ENCODE measurements at places on chromosomes 7 and 10.

- no peaks in the 10 kb centered on the region for H3K4me1 ChIP-seq
- H3K27me3 ChIP-seq: no peaks in the 10 kb centered on the region
- no peak overlapping the region for H3K27ac ChIP-seq
- no peaks in the 10 kb centered on the region for H3K36me3 ChIP-seq
Observed at GRCh38 chr7:28458732-28459131, 46.4 kb downstream of the CREB5 start.

GRCh38 chr7:15584575-15584974 lies 22.8 kb upstream of the AGMO start:
- H3K4me3 ChIP-seq: no peak overlapping the region
- H3K27me3 ChIP-seq: no peaks in the 10 kb centered on the region
- no peaks in the 10 kb centered on the region for H3K36me3 ChIP-seq
- H3K4me1 ChIP-seq: no peaks in the 10 kb centered on the region
- no peak overlapping the region for H3K27ac ChIP-seq
- no peak for DNase-seq

DNA sequence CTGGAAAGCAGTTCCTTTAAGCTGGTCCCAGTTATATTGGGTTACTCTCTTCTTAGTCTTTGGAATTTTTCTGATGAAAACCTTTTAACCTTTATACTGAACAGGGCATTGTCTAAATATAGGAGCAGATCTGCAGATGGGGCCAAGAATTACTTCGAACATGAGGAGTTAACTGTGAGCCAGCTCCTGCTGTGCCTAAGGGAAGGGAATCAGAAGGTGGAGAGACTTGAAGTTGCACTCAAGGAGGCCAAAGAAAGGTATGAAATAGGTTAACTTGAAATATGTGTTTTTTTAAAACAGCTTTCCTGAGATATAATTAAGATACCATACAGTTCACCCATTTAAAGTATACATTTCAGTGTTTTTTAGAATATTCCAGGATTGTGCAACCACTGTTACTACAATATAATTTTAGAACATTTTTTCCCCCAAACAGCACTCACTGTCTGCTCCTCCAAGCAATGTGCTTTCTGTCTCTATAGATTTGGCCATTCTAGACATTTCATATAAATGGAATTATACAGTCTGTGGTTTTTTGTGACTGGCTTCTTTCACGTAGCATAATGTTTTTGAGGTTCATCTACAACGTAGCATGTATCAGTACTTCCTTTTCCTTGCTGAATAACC lies 18.9 kb downstream of the OPTN start:
- H3K27me3 ChIP-seq: no peaks in the 10 kb centered on the region
- H3K27ac ChIP-seq: no peak overlapping the region
- no peak for DNase-seq

DNA sequence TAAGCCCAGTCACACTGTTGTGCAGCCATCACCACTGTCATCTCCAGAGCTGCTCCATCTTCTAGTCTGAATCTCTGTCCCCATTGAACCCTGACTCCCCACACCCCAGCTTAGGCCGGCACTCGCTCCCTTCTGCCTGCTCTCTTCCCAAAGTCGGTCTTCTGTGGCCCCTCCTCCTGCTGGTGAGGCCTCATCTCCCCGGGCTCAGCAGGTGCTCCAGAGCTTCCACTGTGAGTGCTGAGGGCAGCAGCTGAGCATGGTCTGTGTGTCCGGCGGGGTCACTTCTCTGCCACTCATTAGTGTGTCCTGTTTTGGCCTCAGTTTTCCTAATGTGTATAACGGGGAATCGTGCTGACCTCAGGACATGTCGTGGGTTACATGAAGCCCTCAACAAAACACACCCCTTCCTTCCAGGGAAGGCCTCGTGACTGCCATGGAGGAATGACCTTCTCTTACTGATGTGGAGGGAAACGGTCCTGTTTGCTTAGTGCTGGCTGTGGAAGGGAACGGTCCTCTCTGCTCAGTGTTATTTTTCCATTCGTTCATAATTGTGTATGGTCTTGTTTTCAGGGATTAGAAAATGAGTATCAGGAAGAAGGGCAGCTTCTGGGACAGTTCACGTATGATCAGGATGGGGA lies 4.3 kb upstream of the GET4 start:
- H3K36me3 ChIP-seq: peaks cover 2% of the 10 kb centered on the region
- no peaks in the 10 kb centered on the region for H3K4me1 ChIP-seq
- no peaks in the 10 kb centered on the region for H3K27me3 ChIP-seq
- DNase-seq: no peak

GRCh38 chr10:117663750-117664149 lies 121.2 kb downstream of the EMX2 start:
- no peak overlapping the region for H3K4me3 ChIP-seq
- no peak overlapping the region for H3K27ac ChIP-seq
- no peaks in the 10 kb centered on the region for H3K27me3 ChIP-seq
- DNase-seq: no peak

GRCh38 chr10:29681676-29682448 lies 47.1 kb upstream of the SVIL start:
- no peaks in the 10 kb centered on the region for H3K36me3 ChIP-seq
- no peaks in the 10 kb centered on the region for H3K4me1 ChIP-seq
- DNase-seq: no peak
- H3K4me3 ChIP-seq: no peak overlapping the region

DNA sequence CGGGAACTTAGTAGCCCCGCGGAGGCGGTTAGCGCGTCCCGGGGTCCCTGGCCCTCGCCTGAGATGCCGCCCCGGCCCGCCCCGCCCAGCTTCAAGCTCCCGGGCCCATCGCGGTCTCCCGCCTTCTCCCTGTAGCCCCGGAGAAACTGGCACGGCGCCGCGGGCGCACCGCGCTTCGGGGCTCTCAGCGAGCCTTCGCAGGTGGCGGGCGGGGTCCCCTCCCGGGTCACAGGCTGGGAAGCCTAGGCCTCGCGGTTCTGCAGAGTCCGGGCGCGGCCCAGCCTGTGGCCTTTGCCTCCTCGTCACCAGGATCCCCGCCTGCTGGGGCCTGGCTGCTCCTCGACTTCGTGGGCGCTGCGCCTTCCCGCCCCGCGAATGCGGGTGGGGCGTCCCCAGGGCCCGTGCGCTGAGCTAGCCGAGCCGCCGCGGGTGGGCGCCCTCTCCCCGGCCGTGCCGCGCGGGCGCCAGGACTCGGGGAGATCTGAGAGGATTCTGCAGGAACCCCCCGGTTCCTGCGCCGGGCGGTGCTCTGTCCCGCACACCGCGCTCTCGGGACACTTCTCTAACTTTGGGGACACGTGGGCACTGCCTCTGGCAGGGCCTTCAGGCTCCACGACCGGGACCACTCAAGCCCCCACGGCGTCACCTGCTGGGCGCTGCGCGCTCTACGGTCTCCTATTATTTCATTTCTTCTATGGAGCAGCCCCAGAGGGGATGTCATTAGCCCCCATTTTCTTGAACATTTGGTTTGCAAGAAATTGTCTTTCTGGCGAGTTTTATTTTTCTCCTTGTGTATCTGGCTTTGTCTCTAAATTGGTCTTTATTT lies 682 bp upstream of the RGS10 start:
- peak overlapping the region; percentile 54 for H3K4me3 ChIP-seq
- H3K27me3 ChIP-seq: no peaks in the 10 kb centered on the region
- H3K36me3 ChIP-seq: no peaks in the 10 kb centered on the region
- H3K27ac ChIP-seq: no peak overlapping the region

GRCh38 chr10:78915190-78915518 lies 153.6 kb upstream of the ZMIZ1 start:
- H3K4me1 ChIP-seq: peaks cover 14% of the 10 kb centered on the region
- H3K36me3 ChIP-seq: no peaks in the 10 kb centered on the region
- H3K27me3 ChIP-seq: no peaks in the 10 kb centered on the region
- no peak overlapping the region for H3K27ac ChIP-seq

DNA sequence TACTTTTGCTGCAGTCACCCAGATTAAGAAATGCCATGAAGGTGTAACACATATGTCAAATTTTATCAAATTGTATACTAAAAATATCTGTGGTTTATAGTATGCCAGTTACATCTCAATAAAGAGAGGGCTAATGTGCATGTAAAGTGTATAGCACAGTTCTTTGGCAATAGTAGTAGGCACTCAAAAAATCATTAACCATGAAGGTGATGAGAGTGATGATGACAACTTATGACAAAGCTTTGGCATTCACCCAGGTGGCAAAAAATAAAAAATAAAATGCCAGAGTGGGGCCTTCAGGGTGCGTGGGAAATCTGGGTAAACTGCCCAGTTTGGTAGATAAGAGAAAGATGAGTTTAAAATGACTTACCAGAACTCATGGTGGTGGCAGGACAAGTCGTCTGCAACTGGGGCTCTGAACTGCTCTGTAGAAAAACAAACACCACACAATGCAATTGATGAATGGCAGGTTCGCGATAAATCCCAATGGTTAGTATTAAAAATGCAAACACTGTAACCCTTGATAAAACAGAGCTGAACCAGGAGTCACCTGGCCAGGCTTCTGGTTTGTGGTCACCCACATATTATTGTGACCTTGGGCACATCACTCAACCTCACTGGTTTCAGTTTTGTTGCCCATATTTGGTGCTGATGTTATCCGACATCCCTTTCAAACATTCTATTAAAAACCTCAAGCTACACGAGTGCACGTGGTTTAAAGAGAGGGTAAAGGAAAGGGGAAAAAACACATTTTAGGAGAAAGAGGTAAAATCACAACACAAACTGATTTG lies 120.2 kb downstream of the SORBS1 start:
- H3K4me3 ChIP-seq: no peak overlapping the region
- H3K4me1 ChIP-seq: no peaks in the 10 kb centered on the region
- no peak for DNase-seq

DNA sequence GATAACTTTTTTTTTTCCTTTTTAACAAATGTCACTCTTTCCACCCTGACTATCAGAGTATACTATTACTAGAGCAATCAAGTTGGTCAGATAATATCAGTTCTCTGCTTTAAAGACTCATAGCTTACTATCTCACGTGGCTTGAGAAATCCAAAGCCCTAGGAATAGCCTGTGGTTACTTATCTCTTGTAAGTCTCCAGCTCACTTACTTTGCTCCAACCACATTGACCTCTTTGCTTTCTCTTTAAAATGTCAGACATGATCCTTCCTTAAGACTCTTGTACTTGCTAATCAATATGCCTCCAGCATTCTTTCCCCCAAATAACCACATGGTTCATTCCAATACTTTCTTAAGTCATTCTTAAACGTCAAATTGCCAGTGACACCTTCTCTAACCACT lies 1292.2 kb downstream of the REEP3 start:
- no peak overlapping the region for H3K4me3 ChIP-seq
- no peak overlapping the region for H3K27ac ChIP-seq
- no peak for DNase-seq
- no peaks in the 10 kb centered on the region for H3K36me3 ChIP-seq
- H3K4me1 ChIP-seq: no peaks in the 10 kb centered on the region

- H3K36me3 ChIP-seq: no peaks in the 10 kb centered on the region
- H3K27me3 ChIP-seq: no peaks in the 10 kb centered on the region
- peak overlapping the region; percentile 56 for H3K4me3 ChIP-seq
- H3K27ac ChIP-seq: no peak overlapping the region
Observed at GRCh38 chr10:101121654-101122031, 9.5 kb upstream of the TLX1 start.

- peak overlapping the region; percentile 76 for H3K27ac ChIP-seq
- H3K27me3 ChIP-seq: no peaks in the 10 kb centered on the region
- H3K36me3 ChIP-seq: no peaks in the 10 kb centered on the region
- peak; percentile 96 for DNase-seq
- no peak overlapping the region for H3K4me3 ChIP-seq
Observed at GRCh38 chr10:79149662-79150443, 81.1 kb downstream of the ZMIZ1 start.

- no peak for DNase-seq
- H3K36me3 ChIP-seq: no peaks in the 10 kb centered on the region
- no peaks in the 10 kb centered on the region for H3K4me1 ChIP-seq
Observed at GRCh38 chr10:79005126-79005810, 63.5 kb upstream of the ZMIZ1 start.

DNA sequence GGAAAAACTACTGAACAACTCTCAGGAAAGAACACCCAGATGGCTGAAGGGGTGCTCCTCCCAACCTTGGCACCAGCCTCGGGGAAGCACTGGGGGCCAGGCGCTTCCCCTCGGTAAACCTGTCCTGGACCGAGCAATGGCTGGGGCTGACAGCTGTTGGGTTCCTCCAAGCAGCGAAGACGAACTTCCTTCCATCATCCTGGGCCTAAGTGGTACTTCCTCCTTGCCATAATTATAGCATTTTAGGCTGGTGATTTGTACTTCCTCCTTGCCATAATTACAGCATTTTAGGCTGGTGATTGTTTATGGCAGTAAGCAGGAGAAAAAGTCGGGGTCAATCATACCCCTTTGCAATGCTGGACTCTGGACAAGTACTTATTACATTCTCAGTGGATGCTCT lies 69.3 kb downstream of the MYOF start:
- H3K4me3 ChIP-seq: no peak overlapping the region
- H3K36me3 ChIP-seq: no peaks in the 10 kb centered on the region
- H3K27me3 ChIP-seq: no peaks in the 10 kb centered on the region
- no peak overlapping the region for H3K27ac ChIP-seq
- no peak for DNase-seq
- H3K4me1 ChIP-seq: no peaks in the 10 kb centered on the region

GRCh38 chr10:117363028-117363427 lies 12.2 kb downstream of the PDZD8 start:
- no peak overlapping the region for H3K4me3 ChIP-seq
- H3K27me3 ChIP-seq: no peaks in the 10 kb centered on the region
- H3K27ac ChIP-seq: peak overlapping the region; percentile 50
- DNase-seq: no peak
- H3K4me1 ChIP-seq: peaks cover 2% of the 10 kb centered on the region

DNA sequence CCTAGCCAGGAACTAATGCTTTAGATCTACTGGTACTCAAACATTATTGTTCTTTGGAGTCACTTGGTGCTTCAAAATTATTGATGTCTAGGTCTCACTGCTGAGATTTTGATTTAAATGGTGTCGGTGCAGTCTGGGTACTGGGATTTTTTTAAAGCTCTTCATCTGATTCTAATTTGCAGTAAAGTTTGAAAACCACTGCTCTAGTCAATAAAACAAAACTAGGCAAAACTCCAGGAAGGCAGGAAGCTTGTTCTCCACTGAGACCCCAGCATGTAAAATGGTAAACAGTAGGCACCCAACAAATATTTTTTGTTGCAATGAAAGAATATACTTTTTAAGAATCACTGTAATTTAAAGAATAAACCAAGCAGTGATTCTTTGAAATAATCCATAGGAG lies 49.7 kb downstream of the ADD3 start:
- H3K4me3 ChIP-seq: no peak overlapping the region
- DNase-seq: no peak
- no peaks in the 10 kb centered on the region for H3K4me1 ChIP-seq
- H3K36me3 ChIP-seq: no peaks in the 10 kb centered on the region

- H3K4me3 ChIP-seq: no peak overlapping the region
- H3K36me3 ChIP-seq: no peaks in the 10 kb centered on the region
- no peak for DNase-seq
Observed at GRCh38 chr10:74927701-74928100, 101.3 kb downstream of the KAT6B start.

- no peaks in the 10 kb centered on the region for H3K36me3 ChIP-seq
- H3K27me3 ChIP-seq: no peaks in the 10 kb centered on the region
- no peak overlapping the region for H3K4me3 ChIP-seq
- H3K4me1 ChIP-seq: no peaks in the 10 kb centered on the region
- no peak for DNase-seq
- H3K27ac ChIP-seq: no peak overlapping the region
Observed at GRCh38 chr7:143042790-143043271, 9.3 kb upstream of the OR6V1 start.

GRCh38 chr10:53166325-53166724 lies 393.7 kb upstream of the MBL2 start:
- H3K4me3 ChIP-seq: no peak overlapping the region
- H3K36me3 ChIP-seq: no peaks in the 10 kb centered on the region
- DNase-seq: no peak
- H3K27ac ChIP-seq: no peak overlapping the region

- no peaks in the 10 kb centered on the region for H3K27me3 ChIP-seq
- no peaks in the 10 kb centered on the region for H3K4me1 ChIP-seq
- H3K4me3 ChIP-seq: no peak overlapping the region
- peak; percentile 44 for DNase-seq
- no peak overlapping the region for H3K27ac ChIP-seq
- H3K36me3 ChIP-seq: no peaks in the 10 kb centered on the region
Observed at GRCh38 chr7:2003451-2003930, 229.3 kb downstream of the MAD1L1 start.

Measured in right lobe of liver (tissue), 6 donors.